Activated CD4-positive, alpha-beta T cell treated with anti-CD3 and anti-CD28 coated beads, Interleukin-2, amount 50 U/mL, for 1 hour (primary cell): ENCODE measurements at places on chromosomes 7 and 10.
A peak's percentile ranks its signal among the peaks of the same experiment; 100 is the strongest.

DNA sequence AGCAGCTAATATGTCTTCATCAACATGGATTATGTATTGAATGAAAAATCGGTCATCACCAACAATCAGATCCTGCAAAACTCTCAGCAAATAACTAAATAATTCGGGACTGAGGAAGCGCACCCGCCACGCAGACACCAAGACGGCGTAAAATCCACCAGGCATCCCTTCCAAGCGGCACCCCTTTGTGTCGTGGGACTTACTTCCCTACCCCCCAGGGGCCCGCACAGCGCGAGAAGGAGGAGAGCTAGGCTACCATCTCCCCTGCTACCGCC is 721 bp downstream of the ARL3 start:
- no peak for DNase-seq

- peak; percentile 39 for DNase-seq
Measured at GRCh38 chr7:74417419-74417971, 36.2 kb upstream of the GTF2IRD1 start.

DNA sequence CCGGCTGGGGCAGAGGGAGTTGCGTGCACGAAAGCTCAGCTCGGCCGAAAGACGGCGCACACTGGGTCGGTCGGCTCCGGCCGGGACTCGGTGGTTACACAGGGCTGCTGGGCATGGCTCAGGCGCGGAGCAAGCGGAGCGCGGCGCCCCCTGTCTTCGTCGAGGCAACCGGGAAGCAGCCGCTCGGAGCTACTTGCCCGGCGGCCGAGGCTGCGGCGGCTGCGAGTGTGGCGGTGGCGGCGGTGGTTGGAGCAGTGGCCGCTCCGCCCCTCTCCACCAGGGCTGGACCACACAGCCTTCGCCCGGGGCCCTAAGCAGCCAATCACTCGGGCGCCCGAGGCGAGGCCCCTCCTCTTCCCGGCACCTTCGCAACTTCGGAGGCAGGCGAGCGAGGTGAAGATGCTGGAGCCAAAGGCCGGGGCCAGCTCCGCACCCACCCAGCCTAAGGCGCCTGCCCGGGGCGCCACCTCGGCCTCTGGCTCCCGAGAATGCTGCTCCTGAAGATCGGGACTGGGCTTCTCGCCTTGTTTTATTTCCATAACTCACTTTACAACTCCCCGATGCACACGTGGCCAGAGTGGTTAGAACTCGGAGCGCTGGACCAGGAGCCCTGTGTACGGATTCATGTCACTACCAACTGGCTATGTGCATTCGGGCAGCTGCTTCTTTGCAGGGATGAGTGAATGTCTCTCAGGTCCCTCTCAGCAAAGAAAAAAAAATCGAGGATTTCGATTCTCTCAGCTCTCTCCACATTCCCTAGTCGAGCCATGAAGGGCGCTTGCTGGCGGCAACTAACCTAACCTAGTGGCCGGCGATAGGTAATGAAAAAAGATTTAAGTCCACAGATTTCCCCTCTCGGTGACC is at the start of gene TLL2:
TSS of gene TLL2 (minus strand) at position 229 of the 864 bp plus-strand sequence. CDS start 241 bp downstream, outside the sequence.
- peak; percentile 40 for DNase-seq

DNA sequence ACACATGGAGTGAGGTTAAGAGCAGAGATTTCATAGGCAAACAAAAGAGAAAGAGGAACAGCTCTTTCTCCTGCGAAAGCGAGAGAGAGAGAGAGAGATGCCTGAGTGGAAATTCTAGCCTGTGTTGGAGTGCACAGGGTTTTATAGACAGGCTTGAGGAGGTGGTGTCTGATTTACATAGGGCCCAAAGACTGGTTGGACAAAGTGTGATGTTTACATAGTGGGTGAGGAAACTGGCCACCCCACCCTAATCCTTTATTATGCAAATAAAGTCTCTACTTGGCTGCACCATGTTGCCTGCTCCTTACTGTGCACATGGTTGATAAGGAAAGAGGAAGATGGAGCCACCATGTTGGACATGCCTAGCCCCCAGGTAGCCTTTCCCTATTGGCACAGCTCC is 967.8 kb upstream of the SORCS1 start:
- DNase-seq = no peak

GRCh38 chr7:78326876-78327275 is 528.3 kb downstream of the PHTF2 start:
- no peak for DNase-seq

GRCh38 chr10:117646718-117647117 is 104.2 kb downstream of the EMX2 start:
- DNase-seq = no peak

GRCh38 chr10:69242852-69243212 is 22.7 kb downstream of the HKDC1 start:
- DNase-seq = no peak

- no peak for DNase-seq
Measured at GRCh38 chr10:117284716-117285494, 44.0 kb downstream of the SLC18A2 start.

DNA sequence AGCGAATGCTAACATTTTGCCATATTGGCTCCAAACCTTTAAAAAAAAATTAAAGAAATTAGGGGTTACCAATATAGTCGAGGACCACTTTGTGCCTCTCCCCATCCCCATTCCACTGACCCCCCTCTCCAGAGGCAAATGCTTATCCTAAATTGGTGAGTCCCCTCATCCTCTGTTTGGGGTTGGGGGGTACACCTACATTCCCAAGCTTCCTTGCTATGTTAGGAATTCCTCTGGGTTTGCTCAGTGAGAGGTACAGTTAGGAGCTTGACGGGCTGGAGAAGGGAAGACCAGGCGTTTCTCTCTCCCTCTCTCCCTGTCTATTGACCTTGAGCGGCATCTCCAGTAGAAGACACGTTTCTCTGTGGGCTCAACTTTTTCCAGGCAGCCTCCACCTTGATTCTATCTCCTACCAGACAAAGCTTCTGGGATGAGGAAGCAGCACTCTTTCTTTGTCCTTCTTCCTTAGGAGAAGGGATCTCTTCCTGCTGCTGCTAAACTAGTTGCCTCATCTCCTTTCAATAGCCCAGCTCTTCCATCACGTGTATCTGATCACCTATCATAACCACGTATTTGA is 6.6 kb upstream of the AKR1B15 start:
- no peak for DNase-seq

DNA sequence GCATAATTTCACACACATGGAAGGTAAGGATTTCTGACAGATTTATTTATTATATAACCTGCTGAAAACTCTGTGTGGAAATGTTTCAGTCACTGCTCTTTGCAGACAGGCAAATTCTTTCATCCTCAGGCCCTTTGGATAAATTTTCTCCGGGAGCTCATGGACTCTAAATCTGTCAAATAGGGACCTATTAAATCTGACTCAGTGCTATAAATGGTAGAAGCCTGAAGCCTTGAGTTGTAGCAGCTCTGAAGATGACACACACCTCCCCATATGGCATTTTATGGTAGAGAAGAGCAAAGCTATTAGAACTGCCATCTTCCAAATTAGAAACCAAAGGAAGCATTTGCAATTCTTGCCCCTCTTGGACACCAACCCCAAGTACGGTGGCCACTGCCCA is 808.7 kb downstream of the XPNPEP1 start:
- no peak for DNase-seq

DNA sequence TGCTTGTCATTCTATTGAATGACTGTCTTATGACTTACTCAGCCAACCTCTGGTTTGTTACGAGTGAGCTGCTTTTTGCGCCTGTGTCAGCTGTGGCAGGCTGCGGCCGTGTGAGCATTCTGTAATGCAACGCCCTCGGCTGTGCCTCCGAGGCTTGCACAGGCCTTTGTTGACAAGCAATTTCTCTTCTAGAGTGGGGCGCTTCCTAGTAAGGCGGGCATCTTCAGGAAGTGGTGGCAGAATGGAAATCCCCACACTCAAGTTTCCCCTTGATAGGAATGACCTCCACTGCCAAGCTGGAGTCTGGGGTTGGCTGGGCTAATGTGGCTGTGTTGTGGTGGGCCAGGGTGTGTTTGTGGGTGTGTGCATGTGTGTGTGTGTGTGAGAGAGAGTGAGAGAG is 20.2 kb upstream of the TMEM178B start:
- peak; percentile 49 for DNase-seq

DNA sequence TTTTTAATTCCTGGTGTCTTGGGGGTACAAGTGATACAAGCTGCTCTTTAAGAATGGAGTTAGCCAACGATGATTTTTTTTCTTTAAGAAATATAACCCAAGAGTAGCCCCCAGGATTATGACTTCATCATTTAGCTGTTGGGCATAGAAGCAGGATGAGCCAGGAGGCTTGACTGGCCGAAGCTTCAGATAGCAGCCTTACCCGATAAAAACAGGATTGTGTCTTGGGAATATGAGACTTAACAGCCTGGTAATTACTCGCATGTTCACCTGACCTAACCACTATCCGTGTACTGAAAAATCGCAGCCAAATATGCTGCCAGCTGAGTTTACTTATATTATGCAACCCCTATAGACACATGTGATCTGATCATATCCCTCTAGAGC is 346.0 kb upstream of the BMPER start:
- DNase-seq = no peak

DNA sequence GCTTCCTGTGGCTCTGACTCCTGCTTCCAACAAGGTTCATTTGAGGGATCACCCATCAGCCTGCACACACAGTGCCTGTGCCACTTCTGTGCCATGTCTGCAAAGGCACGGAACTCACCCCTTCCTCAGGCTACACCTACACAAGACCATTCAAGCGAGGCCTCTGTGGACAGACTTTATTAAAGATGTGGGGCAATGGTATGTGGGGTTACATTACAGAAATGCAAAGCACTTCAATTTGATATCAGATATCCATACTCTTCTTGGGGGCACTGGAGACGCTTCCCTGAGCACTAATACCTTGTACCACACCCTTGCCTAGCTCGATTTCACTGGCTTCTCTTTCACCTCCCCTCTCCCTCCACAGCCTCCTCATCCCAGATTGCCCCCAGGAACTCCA is 84.4 kb upstream of the FGL2 start:
- no peak for DNase-seq

GRCh38 chr7:136194878-136195277 is 217.7 kb upstream of the MTPN start:
- DNase-seq = no peak

- DNase-seq = no peak
Measured at GRCh38 chr10:28577506-28577905, 44.6 kb downstream of the WAC start.

- DNase-seq = no peak
Measured at GRCh38 chr7:47404010-47404409, 177.9 kb downstream of the TNS3 start.

DNA sequence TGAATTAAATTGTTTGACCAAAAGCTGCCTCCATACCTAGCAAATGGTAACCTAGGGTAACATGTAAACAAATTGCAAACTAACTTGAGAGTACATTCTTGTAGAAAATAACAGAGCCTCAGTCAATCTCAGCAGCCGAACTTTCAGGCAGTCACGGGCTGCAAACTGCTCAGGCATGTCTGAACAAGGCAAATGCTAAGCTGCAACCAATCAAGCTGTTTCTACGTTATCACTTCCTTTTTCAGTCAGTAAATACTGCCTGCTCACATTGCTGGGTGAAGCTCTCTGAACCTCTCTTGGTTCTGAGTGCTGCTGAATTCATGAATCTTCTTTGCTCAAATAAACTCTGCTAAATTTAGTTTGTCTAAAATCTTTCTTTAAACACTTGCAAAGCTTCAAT is 1212.4 kb downstream of the SORCS1 start:
- no peak for DNase-seq

- DNase-seq = no peak
Measured at GRCh38 chr10:18400201-18400905, 251.0 kb downstream of the NSUN6 start.

- DNase-seq = no peak
Measured at GRCh38 chr7:152574892-152575548, 100.9 kb downstream of the XRCC2 start.

- DNase-seq = no peak
Measured at GRCh38 chr10:129546106-129546505, 79.1 kb downstream of the MGMT start.

DNA sequence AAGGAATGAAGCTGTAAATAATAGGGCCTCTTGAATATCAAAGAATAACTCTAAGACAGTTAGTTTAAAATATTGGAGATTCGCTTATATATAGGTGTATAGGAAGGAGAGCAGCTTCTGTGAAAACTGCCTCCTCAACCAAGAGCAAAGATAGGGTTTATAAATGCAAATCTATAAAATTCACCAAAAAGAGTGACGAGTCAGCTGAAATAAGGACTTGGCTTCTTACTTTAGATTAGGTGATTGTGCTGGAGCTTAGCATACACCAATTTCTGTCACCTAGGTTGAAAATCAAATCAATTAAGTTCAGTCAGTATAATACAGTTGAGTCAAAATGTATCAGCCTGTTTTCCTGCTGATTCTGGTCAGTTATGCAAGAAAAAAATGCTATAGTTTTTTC is 113.8 kb upstream of the SGCE start:
- DNase-seq = no peak

- no peak for DNase-seq
Measured at GRCh38 chr10:4947039-4947634, 16.1 kb upstream of the AKR1C1 start.

DNA sequence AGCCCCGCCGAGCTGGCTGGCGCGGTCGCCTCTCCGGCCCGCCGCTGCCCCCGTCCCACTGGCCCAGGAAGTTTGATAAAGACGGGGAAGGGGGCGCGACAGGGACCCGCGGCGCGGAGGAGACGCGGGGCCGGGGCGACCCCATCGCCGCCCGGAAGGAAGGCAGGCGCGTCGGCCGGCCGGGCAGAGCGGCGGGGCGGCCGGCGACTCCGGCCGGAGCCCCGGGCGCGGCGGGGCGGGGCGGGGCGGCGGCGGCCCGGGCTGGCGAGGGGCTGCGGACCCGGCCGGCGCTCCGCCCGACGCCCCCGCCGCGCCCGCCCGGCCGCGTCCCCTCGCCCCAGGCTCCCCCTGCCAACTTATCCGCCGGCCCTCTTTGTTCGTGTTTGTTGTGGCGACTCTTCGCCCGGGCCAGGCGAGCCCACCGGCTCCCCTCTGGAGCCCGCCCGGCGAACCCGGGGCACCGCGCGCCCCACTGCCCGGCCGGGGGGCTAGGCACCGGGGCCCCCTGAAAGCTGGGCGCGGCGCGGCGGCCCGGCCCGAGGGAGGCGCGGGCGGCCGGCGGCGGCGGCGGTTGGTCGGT is 571 bp downstream of the KDM7A start:
- DNase-seq = peak; percentile 8
